ENCODE measurements at places on chromosomes 4 and X.

DNA sequence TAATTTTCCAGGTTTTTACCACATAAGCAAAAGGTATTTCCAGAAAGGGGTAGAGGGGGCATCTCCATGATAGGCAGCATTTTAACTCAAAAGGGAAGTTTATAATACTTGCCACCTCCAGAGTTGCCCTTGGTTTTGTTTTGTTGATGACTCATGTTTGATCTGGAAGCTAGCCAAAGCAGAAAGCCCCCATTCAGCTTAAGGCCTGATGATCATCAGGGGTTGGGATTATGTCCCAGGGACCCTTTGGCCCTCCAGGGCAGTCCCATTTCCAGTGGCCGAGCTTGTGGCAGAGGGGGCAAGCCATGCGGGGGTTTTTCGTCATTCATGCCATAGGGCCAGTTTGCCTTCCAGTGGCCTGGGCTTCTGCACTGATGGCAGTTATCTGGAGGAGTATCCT is 143.0 kb upstream of the PLAC1 start:
- no peak for DNase-seq

DNA sequence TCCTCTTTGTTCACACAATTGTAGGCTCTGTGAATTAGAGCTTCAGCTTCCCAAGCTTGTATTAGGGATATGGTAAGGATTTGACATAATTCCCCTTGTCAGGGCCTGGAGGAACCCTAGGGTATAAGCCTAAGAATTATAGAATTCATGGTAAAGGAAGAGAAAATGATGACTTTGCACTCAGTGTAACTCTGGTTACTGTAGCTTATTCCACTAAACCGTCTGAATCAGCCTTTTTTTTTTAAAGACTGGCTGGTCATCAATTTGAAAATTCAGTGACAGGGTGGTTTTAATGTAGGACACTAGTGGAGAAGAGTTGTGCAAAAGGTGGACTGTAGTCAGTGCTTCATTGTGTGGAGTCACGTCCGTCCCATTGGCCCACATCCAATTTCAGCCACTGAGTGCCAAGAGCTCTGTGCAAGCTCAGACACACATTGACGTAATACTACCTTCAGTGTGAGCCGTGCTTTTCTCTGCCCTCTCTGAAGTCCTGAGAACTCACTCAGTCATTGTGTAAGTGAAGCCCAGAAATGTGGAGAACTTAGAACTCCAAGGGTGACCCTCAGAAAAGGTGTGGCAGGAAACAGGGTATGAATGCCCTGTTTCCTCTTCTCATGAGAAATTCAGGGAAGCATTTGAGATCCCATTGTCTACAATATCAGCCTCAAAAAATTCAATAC is 449.8 kb downstream of the C4orf33 start:
- DNase-seq, result no peak

- DNase-seq, result no peak
These were observed 975.4 kb upstream of the NDST4 start for GRCh38 chr4:116088771-116089170.

DNA sequence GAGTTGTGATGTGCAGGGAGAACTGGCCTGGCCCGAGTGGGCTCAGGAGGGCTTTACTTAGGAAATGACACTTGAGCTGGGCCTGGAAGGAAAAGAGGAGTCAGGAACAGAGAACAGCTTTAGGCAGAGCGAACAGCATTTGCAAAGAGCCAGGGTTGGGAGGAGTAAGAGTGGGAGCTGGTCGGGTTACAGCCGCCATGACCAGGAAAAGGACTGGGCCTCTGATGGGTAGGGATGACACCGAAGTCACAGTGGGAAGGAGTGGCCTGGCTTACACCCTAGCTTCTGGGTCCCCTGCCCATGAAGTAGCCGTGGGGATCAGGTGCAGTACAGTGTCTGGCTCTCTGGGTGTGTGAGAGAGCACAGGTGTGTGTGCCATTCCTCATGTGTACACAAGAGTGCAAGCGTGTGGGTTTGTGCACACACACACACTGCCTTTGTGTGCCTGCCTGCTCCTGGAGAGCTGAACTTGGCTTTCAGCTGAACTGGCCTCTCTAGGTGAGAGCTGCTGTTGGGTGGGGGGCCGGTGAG is 31.6 kb downstream of the TRMT44 start:
- no peak for DNase-seq

DNA sequence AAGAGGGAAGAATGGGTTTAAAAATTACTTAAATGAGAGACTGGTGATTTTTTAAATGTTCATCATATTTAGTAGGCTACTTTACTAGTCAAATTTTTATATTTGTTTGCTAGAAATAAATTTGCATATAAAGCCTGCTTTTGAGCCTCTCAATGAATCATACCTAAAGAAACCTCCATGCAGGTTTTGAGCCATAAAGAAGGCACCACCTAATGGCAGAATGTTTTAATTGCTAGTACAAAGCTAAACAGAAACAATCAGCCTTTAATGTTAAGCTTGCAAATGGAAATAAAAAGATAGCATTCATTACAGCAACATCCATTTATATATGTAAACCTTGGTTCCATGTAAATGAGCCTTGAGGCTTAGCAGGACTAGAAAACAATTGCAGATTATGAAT is 989.7 kb downstream of the CCSER1 start:
- DNase-seq, result no peak

- no peak for DNase-seq
These were observed 2.1 kb downstream of the PPP3CA start for GRCh38 chr4:101345271-101345595.

DNA sequence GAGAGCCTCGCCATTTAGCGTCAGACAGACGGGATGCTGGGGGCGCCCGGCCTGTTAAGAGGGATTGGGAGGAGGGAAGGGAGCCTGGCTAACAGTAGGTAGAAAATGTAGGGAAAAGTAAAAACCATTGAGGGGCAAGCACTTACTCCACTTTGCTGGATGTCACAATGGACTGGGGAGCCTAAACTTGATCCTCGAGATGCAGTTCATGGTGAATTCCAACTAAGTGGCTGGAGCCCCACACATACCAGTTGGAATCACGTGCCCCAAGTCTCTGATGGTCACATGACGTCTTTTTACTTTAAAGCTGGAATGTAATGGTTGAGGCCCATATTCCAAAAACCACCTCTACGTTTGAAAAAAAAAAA is 1.5 kb downstream of the PLS3 start:
- peak; percentile 6 for DNase-seq

- DNase-seq, result no peak
These were observed 39.4 kb upstream of the GPC3 start for GRCh38 chrX:134024686-134025377.

Measured in caudate nucleus (tissue), 63 donors.